GM12878 (cell line): ENCODE measurements at places on chromosomes 2 and 18.

- no peak for DNase-seq
These were observed 270.7 kb downstream of the SRBD1 start for GRCh38 chr2:45340318-45340717.

DNA sequence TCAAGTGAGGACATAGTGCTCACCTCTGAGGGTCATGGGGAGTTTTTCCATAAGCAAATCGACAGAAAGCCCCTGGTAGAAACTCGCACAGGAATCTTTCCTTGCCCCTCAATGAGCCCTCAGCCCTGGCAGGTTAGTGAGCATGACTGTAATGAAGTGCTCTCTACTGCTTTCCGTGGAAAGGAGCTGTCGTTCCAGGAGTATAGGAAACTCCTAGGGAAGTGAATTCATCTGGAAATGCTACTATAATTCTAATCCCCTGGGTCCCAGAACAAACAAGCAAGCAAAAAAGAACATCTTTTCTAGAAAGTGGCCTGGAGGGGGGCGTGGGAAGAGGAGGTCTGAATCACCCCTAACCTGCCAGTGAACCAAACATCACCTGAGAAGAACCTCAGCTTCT, 18.1 kb downstream of the BCL2L11 start:
- DNase-seq, result no peak

GRCh38 chr2:6186332-6187151, 494.4 kb downstream of the SOX11 start:
- DNase-seq, result no peak

DNA sequence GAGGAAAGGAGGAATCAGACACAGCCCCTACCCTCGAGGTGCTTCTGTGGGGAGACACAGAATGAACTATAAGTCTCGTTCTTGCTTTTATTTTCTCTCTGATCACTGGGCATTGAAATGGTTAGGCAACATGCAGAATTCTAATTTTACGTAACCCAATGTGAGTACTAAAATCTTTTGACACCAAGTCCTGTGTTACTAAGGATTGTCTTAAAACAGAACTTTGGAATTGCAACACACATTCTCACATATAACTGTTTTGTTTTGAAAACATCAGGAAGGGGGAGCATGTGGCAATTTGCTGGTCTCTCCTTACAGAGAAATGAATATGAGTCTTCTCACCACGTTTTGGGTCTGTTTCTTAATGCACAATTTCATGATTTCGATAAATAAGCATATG, 23.6 kb upstream of the SULT1C4 start:
- DNase-seq, result no peak

DNA sequence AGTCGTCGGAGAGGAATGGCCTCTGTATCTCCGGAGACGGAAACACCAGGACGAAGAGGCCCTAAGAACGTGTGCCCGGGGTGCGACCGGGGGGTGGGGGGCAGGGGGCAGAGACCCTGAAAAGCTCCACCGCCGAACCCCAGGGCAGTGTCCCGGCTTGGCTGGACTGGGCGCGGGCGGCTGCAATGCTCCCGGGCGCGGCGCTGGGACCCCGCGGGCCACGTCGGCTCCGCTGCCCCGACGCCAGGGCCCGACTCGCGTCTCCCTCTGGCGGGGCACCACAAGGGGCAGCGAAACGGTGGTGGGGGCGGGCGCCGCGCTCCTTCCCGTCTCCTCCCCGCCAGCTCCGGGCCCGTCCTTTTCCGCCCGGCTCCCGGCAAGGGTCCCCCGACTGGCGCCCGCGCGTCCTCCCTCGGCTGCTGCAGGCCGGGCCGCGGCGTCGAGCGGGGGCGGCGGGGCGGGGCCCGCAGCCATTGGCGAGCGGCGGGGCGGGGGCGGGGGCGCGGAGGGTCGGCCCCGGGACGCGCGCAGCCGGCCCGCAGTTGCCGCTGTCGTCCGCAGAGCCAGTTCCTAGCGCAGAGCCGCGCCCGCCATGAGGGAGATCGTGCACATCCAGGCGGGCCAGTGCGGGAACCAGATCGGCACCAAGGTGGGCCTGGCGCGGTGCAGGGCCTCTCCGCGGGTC, at the start of gene TUBB6:
Gene TUBB6 (plus strand): TSS at position 541 of the 685 bp plus-strand sequence. CDS start 52 bp downstream, at position 593.
- no peak for DNase-seq
